IMR-90 (cell line): ENCODE measurements at places on chromosomes 4 and X. TPM values are rescaled to one million over a fixed set of nuclear protein-coding genes. Genes with fewer than 3 reads are reported as not detected.

CC2D2A gene
- polyA plus RNA-seq: 16.7 and 20.8 TPM in 2 replicates

BEX2 gene
- polyA plus RNA-seq: 0.13 and 0.19 TPM in 2 replicates

STATH gene
- polyA plus RNA-seq: not detected in 2 replicates

PLXNA3 gene
- 111 and 126 TPM in 2 replicates for polyA plus RNA-seq

MBTPS2 gene
- 10.2 and 12.4 TPM in 2 replicates for polyA plus RNA-seq

PTCHD1 gene
- not detected in 2 replicates for polyA plus RNA-seq

DNA sequence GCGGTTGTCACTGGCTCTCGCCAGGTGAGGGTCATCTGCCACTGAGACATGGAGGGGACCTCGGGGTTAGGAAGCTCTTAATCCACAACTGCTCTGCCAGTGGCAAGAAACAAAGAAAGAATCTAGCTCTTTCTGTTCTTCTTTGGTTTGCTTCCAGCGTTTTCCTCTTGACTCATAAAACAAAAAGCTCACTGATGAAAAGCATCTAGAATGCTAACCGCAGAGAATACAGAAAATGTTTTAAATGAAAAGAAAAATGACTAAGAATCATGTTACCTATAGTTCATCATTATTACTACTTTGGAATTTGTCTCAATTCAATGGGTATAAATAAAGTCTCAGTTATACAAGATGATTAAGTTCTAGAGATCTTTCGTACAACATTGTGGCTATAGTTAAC, 274.8 kb upstream of the TENM3 start:
- DNase-seq: peak; percentile 83

DNA sequence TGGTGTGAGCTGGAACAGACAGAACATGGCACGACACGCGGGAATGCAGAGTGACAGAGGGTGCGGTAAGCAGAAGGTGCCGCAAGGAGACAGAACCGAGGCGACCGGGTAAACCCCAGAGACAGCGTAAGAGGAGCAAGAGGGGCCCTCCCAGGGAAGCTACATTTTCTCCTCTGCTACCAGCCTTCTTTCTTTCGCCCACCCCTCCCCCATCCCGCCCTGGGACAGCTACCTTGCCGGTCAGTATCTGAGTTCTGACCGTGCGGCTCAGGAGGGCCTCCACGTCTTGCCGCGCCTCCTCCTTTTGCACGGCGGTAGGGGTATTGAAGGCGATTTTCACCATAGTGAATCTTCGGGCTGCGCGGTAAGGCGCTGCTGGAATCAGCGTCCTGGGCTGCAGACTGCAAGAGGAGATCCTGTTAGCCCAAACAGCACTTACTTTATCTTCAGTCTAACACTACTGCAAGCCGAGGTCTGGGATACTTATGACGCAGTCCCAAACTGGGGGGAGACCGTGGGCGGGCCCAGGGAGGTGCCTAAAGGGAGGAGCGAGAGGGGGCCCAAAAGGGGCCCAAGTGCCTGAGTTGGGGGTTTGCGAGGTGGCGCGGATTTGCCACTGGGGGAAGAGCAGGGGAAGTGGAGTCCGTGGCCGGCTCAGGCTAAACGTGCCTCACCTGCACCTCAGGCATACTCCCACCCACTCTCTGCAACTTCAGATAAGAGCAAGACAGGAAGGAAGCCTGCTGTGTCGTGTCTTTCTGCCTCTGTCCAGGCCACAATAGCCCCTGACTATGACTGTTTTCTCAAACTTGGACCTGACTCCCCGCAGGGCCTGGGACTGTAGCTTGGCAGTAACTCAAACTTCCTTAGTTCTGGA, at the start of gene ITM2A:
TSS of gene ITM2A (minus strand) at position 462 of the 877 bp plus-strand sequence. CDS start at position 343, 119 bp downstream.
- DNase-seq: no peak

DNA sequence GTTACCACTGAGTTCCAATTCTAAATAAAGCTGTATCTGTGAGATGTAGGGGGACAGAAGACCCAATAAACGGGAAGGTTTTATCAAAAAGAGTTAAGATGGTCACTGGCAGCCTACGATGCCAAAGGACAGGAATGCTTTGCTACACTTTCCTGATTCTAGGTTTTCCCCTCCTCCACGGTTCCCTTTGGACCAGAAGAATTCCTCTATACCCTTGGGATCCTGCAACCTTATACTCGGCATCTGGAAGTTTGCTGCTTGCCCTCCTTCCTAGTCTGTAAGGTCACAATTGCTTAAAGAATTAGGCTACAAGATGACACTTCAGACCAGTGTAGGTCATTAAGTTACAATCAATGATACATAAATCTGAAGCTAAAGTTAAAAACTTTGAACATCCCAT, 64.3 kb downstream of the SCML2 start:
- DNase-seq: no peak

DNA sequence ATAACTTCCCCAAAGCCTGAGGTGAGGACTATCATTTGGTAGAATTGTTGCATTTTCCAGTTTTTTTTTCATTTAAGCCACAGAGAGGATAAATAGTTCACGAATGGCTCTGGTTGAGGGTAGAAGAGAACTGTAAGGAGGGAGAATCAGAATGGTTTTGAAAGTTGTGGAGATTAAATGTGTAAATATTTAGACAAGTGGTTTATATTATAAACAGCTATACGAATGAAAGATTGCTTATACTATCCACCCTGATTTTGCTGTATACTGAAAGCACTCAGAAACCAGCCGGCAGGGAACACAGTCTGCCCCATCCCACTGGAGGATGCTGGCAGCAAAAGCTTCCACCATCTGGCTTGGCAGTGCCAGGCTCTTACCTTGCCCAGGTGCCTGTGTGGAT, 341.1 kb downstream of the RAPGEF2 start:
- DNase-seq: peak; percentile 77

DNA sequence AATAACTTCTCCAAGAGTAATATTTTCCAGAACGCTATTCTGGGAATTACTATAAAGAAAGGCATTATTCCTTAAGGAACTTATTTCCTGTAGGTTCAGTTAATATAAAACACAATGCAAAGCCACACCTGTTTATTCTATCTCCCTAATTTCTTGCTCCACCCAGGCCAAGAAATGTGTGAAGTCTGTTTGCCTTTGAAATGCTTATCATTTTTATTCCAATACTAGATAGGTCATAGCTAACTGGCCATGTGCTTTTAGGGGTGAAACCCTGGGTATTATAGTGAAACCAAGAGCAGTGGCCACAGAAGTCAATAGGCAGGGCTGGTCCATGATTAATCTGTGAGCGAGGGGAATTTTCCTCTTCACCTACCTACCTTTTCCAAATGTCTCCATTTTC, 14.8 kb downstream of the CXCL3 start:
- no peak for DNase-seq

- DNase-seq: no peak
Observed at GRCh38 chr4:3192188-3192587, 56.8 kb upstream of the MSANTD1 start.

DNA sequence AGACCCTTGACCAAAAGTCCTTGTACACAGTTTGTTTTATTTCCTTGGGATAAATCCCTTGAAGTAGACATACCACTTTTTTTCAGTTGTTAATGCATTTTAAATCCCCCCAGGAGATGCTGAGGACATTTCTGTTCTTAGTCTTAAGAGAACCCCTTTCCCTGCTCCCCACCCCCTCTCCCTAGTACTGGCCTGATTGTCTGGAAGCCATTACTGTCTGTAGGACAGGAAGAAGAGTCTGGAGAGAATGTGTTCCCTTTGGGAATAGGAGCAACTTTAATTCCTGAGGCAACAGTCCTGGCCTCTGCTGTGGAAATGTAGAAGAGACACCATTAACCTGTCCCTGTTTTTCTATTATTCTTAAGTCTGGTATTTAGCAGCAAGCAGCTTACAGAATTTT, 52.3 kb upstream of the TMEM131L start:
- no peak for DNase-seq

- peak; percentile 24 for DNase-seq
Observed at GRCh38 chrX:152632445-152633097, 5.1 kb upstream of the GABRQ start.

DNA sequence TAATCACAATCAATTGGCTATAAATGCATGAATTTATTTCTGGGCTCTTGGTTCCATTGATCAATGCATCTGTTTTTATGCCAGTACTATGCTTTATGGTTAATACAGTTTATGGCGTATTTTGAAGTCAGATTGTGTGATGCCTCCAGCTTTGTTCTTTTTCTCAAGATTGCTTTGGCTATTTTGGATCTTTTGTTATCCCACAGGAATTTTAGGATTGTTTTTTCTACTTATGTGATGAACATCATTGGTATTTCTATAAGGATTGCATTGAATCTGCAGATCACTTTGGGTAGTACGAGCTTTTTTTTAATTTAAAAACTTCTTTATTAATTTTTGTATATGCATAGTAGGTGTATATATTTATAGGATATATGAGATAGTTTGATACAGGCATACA, 338.7 kb upstream of the IGFBP7 start:
- DNase-seq: no peak

DNA sequence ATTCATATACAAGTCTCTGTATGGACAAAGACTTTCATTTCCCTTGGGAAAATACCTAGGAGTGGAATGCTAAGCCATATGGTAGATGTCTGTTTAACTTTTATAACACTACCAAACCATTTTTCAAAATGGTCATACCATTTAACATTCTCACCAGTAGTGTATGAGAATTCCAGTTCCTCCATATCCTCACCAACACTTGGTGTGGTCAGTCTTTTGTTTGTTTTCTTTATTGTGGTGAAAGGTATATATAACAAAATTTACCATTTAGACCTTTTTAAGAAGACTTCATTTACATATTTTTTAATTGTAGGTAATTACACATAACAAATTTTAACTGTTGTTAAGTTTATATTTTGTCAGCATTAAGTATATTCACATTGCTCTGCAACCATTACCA, 12.7 kb upstream of the APLN start:
- no peak for DNase-seq

GRCh38 chr4:111628437-111628836, 516.8 kb upstream of the FAM241A start:
- no peak for DNase-seq

- no peak for DNase-seq
Observed at GRCh38 chrX:11663875-11664210, 1.9 kb downstream of the ARHGAP6 start.

DNA sequence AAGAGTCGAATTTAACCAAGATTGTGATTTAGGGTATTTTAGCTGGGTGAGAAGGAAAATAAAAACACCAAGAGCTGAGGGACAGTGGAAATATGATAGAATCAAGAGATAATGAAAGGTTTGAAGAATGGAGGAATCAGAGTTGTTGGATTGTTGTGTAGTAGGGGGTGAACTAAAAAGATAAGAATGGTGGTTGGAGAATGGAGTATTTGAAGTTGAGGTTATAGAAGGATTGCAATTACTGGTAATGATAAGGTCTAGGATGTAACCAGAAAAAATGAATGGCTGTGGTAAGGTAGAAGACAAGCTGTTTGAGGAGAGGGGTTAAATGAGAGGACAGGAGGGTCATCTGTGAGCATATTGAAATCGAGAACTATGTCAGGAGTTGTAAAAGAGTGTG, 4.5 kb downstream of the ABCE1 start:
- DNase-seq: no peak

GRCh38 chr4:24091639-24092233, 201.9 kb upstream of the PPARGC1A start:
- peak; percentile 62 for DNase-seq

GRCh38 chrX:140710710-140711109, 1.2 kb downstream of the LINC00632 start:
- DNase-seq: no peak

DNA sequence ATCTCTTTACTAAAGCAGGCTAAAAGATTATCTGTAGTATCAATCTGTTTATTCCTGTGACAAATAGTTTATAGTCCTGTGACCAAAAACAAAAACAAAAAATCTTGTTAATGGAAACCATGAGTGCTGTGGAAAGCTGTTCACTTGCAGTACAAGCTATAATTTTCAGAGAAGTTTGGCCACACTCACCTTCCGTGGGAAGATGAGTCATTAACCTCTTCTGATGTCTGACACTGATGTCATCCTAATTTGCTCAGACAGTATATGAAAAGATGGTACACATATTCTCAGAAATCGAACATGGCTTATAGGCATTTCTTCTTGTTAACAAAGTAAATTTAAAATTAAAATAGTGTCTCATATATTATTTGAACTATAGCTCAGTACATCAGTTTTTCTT, 19.9 kb upstream of the ENPP6 start:
- DNase-seq: no peak

GRCh38 chrX:154419189-154419588, 7.8 kb downstream of the TAFAZZIN start:
- no peak for DNase-seq

DNA sequence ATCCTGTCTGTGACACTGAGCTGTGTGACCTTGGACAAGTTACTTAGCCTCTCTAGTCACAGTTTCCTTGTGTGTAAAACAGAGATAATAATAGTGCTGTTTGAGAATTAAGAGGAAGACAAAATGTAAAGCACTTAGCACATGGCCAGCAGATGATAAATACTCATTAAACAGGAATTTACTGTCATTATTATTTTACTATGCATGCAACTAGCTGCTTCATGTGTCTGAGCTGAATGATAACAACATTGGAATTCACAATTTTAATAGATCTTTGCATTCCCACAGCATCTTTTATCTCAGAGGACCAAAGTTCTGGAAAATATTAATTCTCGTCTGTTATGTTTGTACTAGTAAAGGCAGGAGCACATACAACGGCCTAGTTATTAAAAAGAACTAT, 79.2 kb upstream of the TET2 start:
- no peak for DNase-seq

GRCh38 chr4:145769450-145770037, 89.6 kb downstream of the C4orf51 start:
- no peak for DNase-seq

GRCh38 chr4:145048817-145049216, 49.2 kb downstream of the ANAPC10 start:
- no peak for DNase-seq

DNA sequence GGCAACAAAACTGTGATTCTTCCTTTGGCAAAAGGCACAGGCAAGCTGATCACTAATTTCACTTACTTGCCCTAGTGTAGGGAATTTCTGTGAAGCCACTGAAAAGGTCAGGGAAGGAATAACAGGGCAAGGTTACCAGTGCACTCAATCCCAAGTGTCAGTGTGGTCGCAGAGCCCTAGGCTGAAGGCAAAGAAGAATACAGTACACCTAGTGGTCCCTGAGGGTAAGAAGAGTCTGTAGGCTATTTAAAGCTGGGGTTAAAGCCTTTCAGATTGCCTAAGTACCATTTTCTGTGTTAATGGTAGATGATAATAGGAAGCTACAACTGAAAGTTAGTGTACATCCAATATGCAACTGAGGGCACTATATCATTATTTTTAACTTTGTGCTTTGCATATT, 173.6 kb upstream of the NRK start:
- no peak for DNase-seq
